Posterior vena cava (tissue), 2 donors: ENCODE measurements at places on chromosomes 11 and 22. TPM values are rescaled to one million over a fixed set of nuclear protein-coding genes. Genes with fewer than 3 reads are reported as not detected.

Gene APOL6
- total RNA-seq: 12.6 TPM

Gene SCN2B
- 0.14 TPM for total RNA-seq

Gene PDGFD
- total RNA-seq: 62.0 TPM

Gene PATE2
- total RNA-seq: not detected

Gene ARHGAP8
- total RNA-seq: 1.4 TPM

DNA sequence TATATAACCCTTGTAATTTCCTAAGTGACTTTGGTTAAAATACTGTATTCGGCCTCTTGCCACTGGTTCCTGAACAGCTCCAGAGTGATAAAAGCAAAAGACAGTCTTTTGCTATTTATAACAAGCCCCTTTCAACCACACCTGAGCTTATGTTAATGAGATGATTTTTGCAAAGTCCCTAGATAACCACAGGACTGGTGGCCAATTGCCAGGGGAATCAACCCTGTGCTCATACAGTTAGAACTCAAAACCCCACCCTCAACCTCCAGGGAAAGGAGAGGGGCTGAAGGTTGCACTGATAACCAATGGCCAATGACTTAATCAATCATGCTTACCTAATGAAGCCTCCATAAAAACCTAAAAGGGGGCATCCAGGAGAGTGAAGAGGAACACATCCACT, 77.9 kb downstream of the SIK3 start:
- no peak for DNase-seq

- DNase-seq: no peak
Observed at GRCh38 chr11:776561-777287, 563 bp downstream of the GATD1 start.

- DNase-seq: peak; percentile 58
Observed at GRCh38 chr11:64531906-64532312, 59.1 kb upstream of the SLC22A12 start.

DNA sequence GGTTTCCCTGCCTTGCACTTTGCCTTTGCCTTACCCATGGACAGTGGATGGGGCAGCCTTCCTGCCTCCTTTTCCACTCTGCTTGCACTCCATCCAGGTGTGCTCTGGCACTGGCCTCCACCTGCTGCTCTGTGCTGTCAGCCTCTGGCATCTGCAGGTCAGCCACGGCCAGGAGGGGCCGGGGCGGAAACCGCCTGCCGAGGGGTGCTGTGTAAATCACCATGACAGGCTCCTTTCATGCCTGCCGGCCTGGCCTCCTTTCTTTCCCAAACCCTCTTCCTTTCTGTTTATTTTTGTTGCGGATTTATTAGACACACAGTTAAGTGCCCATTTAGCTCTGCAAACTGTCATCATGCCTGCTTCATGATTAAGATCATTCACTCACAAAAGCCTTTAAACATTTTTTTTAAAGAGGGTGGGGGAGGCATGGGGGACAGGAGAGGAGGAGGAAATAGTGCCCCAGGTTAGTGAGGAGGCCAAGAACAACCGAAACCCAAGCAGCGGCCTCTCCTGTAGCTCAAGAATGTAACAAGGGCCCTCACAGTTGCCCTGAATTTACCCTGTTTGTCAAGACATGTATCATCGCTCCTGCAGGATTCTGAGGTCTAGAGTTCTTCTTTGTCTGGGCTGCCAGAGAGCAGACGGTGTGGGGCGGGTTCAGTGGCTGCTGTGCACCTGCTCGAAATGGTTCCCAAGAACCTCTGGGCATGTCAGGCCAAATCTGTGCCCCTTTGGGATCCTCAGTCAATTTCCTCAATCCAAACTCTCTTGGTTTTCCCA, 83.3 kb downstream of the BARX2 start:
- peak; percentile 44 for DNase-seq

DNA sequence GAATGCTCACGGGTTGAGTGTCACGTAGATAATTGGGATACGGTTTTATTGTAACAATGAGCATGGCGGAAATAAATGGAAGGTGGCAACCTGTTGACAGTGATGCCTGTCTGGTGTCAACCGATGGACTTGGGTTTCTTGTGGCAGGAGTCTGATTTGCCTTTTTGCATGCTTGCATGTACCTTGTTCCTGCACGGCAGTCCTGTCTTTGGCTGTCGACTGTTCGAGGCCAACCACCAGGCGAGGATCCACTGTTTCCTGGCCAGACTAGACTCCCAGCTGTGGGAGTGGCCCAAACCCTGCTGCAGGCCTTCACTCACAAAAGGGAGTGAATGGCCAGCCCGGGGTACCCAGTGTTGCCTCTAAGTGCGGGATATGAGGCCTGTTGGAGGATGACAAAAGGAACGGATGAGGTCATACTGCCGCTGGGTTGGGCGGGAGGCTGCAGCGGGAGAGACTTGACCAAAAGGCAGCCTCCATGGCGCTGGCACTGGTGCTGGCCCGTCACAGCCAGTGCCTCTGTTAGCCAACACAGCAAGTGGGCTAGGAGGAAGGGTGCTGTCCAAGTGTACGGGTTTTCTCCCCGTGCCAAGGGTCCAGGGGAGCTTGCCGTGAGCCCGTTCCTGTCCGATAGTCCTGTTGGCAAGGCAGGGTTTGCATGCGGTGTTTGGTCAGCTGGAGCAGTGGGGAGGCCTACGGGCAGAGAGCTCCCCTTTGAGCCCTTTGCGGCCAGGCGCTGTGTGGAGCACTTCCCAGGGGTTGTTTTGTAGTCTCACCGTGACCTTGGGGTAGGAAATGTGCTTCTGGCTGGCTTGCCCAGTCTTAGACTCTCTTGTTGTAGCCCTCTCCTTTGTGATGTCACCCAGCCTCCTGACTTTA, 974 bp downstream of the DGCR8 start:
- no peak for DNase-seq

GRCh38 chr22:35918456-35918855, 110.2 kb downstream of the RBFOX2 start:
- no peak for DNase-seq

DNA sequence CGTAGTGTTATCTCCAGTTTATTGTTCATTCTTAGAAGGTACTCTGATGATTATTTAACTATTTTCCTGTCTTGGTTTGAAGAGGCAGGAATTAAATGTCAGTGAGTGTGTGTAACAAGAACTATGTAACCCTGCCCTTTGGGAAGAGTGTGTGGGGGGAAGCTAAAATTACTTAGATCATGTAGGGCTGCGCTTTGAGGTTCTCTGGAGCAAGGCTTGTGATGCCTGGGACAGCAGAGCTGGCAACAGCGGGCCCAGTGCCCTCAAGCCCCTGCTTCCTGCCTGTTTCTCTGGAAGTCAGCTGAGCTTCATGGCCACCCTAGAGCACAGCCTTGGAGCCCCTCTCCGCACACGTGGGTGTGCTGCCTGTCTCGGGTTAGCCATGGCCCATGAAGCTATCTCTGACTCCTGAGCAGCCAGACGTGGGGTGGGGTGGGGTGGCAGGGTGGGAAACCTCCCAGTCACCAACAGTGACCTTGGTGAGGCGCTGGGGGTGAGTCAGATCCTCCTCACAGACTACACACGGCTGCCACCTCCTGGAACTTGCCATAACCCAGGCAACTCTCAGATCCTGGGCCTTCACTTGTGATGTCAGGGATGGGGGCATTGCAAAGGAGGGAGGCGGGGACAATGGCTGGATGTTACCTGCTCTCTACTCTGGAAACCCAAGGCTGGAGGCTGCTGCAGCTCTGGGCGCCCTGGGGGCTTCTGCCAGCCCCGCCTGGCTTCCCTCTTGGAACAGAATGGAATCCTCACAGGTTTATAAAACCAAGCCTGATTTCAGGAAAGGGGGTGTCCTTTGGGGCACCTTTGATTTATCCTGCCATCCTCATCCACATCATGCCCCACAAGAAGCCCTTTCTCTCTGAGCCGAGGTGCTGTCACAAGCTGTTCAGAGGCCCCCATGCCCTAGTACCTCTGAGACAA, 88.6 kb downstream of the SNX19 start:
- peak; percentile 91 for DNase-seq
